ENCODE measurements at places on chromosomes 4 and X.
A peak's percentile ranks its signal among the peaks of the same experiment; 100 is the strongest.

- DNase-seq: no peak
Observed at GRCh38 chrX:38044701-38045100, 38.3 kb downstream of the SYTL5 start.

GRCh38 chr4:79833857-79834256 lies 239.2 kb downstream of the ANTXR2 start:
- DNase-seq: no peak

- DNase-seq: no peak
Observed at GRCh38 chr4:44725726-44726037, 674 bp downstream of the GNPDA2 start.

DNA sequence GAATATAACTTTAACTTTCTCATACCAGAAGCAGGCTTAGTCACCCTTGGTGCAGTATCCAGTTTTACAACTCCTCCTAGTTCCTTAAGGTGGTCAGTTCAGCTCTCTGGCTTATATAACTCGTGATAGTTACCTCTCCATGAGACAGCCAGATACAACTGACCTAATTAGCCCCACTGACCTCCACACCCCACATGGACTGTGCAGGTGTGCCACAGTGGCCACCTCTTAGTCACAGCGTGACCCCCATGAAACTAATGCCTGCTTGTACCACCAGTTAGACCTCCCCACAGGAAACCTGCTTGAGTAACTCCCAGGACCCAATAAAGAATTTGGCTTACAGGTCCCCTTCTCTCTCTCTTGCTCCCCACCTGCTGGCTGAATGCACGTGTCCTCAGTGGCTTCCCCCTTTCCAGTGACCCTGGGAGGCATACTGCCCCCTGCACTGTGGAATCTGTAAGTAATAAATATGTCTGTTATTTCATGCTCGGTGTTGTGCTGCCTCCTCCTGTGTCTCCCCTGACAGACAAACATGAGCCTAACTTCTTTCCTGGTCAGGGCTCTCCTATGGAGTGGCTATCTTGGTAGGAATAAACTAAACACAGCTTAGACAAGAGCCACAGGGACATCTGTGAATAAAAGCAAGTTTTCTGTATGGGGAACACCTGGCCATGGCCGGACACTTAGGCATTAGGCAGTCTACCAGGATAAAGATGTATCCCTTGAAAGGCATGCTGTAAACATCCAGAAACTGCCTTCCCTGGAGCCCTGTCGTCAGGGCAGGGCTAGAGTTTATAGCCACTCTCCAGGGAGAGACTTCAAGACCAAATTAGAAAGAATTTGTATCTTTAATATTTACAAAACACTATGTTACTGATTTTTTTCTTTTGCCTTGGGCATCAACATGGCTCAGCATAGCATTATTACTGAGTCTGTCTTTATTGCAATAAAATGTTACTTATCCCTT lies 209.7 kb upstream of the BOD1L1 start:
- no peak for DNase-seq

DNA sequence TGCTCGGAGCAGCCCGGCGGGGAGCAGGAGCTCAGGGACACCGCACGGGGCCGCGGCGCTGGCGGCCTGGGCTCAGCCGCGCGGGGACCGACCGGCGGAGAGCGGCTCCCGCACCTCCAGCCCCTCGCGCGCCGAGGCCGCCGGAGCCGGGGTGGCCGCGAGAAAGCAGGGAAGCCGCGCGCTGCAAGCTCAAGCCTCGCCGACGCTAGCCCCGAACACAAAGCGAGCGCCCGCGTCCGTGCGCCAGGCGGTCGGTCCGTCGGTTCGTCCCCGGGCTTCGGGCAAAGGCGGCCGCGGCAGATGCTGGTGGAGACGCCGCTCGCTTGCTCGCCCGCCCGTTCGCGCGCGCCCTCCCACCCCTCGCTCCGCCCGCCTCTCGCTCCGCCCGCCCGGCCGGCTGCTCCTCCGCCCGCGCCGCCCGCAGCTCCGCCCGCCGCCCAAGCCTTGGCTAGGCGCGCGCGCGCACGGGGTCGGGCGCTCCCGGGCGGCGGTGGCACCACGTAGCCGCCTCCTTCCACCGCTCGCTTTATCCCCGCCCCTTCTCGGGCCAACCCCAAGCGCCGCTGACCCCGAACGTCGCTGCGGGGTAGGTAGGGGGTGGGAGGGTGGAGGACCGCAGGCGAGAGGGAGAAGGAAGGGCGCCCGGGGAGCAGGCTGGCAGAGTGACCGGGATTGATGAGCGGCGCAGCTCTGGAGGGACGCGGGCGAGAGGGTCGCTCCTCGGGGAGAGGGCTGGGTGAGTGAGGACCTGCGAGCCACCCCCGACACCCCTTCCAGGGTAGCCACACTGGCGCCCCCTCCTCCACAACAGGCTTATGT lies at the start of gene TSPAN5:
Gene TSPAN5 (minus strand): TSS at position 325 of the 819 bp plus-strand sequence.
- peak; percentile 83 for DNase-seq

DNA sequence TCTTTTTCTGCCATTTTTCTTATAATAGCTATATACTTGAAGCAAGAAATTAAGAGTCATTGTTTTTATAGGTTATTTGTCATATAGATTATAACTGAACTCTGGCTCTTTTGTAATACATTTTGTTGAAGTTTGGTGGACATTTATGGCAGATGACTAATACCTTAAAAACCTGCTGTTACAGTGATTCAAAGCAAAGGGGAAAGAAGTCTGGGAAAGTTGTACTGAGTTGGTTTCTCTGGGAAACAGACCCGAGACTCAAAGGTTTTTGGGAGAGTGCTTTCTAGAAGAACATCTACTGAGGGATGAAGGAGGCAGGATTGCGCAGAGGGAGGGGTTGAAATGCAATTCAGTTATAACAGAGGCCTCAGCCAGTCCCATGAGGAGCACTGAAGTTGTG lies 35.9 kb downstream of the NAP1L5 start:
- no peak for DNase-seq

GRCh38 chrX:116009346-116009745 lies 161.2 kb upstream of the AGTR2 start:
- DNase-seq: no peak

- no peak for DNase-seq
Observed at GRCh38 chr4:47088298-47088697, 56.9 kb downstream of the GABRB1 start.

- peak; percentile 35 for DNase-seq
Observed at GRCh38 chr4:52376132-52376704, 282.9 kb downstream of the USP46 start.

GRCh38 chr4:142091691-142092182 lies 455.4 kb downstream of the IL15 start:
- DNase-seq: no peak

- DNase-seq: no peak
Observed at GRCh38 chrX:63363788-63364187, 12.7 kb upstream of the SPIN4 start.

GRCh38 chr4:129387666-129388065 lies 291.7 kb downstream of the C4orf33 start:
- DNase-seq: no peak

- DNase-seq: no peak
Observed at GRCh38 chr4:54371173-54371572, 142.1 kb downstream of the PDGFRA start.

DNA sequence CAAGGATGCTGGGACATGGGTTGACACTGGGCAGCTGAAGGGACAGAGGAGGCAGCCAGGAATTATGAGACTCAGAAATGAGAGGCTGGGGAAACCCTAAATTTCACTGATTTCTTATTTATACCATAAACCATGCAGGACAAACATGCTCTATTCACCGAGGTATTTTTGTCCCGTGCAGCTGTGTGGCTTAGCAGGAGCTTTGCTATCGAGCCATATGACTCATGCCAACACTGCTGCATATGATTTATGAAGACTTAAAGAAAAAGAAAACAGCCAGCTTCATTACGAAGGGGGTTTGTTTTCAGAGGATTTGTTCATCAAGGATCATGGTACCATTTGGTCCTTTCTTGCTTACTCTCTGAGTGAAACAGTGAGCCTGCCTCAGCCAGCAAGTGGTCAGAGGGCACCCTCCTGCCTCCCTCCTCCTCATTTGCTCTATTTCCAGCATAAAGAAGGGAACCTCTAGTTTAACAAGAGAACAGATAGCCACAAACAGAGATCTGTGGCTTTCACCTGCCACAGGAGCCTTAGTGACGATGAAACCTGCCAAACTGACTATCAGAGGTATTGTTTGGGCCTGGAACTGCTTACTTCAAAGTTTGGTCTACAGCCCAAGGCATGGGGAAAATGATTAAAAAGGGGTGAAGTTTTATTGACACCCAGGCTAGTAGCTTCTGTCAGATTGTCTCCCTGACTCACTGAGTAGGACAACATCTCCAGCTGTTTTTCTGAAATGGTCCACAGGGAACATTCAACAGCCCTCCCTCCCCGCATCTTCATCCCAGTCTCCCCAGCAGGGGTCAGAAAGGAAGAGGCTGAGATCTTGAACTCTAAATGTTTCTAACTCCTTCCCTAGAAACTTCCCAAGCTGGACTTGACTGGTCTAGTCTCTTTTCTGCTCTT lies 80.1 kb upstream of the MAML3 start:
- no peak for DNase-seq

- DNase-seq: no peak
Observed at GRCh38 chr4:52889354-52889753, 27.2 kb downstream of the RASL11B start.

- peak; percentile 84 for DNase-seq
Observed at GRCh38 chrX:64394874-64395567, at the start of gene MTMR8. MTMR8 (minus strand) TSS chrX:64395452; CDS start chrX:64395363, 89 bp downstream.

GRCh38 chr4:100926039-100926717 lies 408.4 kb upstream of the EMCN start:
- no peak for DNase-seq

- no peak for DNase-seq
Observed at GRCh38 chr4:146182443-146182842, 6.9 kb downstream of the LSM6 start.

GRCh38 chr4:82694046-82694445 lies 104.5 kb downstream of the SCD5 start:
- no peak for DNase-seq

- DNase-seq: no peak
Observed at GRCh38 chr4:78779280-78779679, 3.1 kb downstream of the BMP2K start.

- DNase-seq: no peak
Observed at GRCh38 chr4:57119054-57119651, 9.0 kb upstream of the IGFBP7 start.

GRCh38 chrX:2578864-2579263 lies 78.1 kb upstream of the DHRSX start:
- DNase-seq: no peak

DNA sequence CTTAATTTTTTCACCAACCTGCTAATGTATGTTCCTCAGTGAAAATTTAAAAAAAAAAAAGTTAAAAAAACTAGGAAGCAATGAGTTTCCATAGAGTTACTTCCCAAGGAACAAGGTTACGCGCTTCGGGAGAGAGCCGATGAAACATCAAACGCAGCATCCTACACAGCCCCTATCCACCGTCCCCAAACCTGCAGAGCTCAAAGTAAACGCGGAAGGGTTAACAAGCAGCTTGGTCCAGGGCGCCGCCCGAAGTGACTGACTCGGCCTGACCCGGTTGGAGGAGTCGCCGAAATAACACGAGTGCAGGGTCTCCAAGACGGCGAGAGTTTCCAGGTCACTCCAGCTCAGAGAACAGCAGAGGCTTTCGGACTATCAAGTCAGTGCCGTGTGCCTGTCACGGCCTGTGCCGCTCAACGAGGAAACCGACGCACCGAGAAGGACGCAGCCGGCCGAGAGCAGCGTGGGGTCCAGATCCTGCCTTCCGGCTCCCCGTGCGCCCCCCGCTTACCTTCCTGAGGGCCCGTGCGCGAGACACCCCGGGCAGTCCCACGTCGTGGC lies 512 bp downstream of the NOP14 start:
- no peak for DNase-seq

DNA sequence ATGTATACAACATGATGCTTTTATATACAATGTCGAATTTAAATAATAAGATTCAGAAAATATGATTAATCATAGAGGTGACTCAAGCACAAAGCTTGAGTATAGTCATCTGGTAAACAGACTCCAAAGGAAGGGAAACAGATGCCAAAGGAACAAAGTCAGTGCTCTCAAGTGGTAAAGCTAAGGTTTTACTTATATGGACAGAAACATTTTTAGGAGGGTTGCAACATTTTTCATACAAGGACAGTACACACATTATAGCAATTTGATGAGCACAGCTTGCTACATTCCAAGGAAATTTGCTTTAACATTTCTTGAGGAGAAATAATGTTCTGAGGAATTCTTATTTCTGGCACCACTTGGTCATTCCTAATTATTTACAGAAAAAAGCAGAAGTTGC lies 333.4 kb upstream of the AADAT start:
- no peak for DNase-seq

GRCh38 chr4:38954727-38955126 lies 77.5 kb downstream of the TMEM156 start:
- DNase-seq: no peak

GRCh38 chrX:100969408-100969807 lies at the start of gene ARL13A:
ARL13A (plus strand) TSS chrX:100969708; CDS start chrX:100973690, 3,982 bp downstream.
- DNase-seq: no peak

GRCh38 chrX:49089553-49089952 lies 9.9 kb upstream of the WDR45 start:
- no peak for DNase-seq

DNA sequence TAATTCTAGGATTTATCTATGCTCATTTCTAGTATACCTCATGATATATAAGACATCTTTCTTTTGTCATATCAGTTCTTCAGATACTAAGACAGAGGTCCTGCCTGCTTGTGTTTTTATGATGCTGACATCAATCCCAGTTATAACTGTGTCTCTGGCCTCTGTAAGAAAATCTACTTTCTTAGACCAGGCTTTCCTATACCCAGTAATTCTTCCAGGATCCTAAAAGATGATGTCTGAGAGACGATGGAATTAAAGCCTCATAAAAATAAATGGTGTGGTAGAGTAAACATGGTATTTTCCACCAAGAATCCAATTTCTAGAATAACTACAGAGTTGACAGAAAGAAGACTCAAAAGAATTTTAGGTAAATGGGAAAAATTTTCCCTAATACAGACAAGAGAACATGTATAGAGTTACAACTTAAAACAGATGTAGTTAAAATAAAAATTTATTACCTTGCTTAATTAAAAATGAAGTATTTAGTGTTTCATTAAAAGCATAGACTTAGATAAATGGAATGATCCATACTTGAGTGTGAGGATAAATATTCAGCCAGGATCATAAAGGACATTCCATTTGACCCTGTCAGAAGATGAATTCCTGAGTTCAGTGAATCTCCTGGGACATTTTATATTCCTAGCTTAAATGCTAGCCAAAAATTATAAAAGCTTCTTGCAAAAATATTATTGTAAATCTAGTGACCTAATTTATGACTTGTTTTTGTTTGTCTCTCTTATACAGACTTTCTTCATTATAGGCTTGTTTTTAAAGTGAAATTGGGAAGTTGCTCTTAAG lies 137.4 kb downstream of the PDLIM5 start:
- DNase-seq: no peak

Measured in activated CD8-positive, alpha-beta T cell treated with anti-CD3 and anti-CD28 coated beads, Interleukin-2, amount 10 ng/mL, durations not matched to agents 7 days and 5 days (primary cell).